Frontal cortex (tissue), 4 donors: ENCODE measurements at places on chromosomes 5 and 9.
A peak's percentile ranks its signal among the peaks of the same experiment; 100 is the strongest.

GRCh38 chr5:108380531-108381349, 1.2 kb downstream of the FBXL17 start:
- peak; percentile 34 for DNase-seq

GRCh38 chr9:14902561-14902960, 7.7 kb downstream of the FREM1 start:
- no peak for DNase-seq

- no peak for DNase-seq
Observed at GRCh38 chr5:83524345-83524744, 52.8 kb downstream of the VCAN start.

DNA sequence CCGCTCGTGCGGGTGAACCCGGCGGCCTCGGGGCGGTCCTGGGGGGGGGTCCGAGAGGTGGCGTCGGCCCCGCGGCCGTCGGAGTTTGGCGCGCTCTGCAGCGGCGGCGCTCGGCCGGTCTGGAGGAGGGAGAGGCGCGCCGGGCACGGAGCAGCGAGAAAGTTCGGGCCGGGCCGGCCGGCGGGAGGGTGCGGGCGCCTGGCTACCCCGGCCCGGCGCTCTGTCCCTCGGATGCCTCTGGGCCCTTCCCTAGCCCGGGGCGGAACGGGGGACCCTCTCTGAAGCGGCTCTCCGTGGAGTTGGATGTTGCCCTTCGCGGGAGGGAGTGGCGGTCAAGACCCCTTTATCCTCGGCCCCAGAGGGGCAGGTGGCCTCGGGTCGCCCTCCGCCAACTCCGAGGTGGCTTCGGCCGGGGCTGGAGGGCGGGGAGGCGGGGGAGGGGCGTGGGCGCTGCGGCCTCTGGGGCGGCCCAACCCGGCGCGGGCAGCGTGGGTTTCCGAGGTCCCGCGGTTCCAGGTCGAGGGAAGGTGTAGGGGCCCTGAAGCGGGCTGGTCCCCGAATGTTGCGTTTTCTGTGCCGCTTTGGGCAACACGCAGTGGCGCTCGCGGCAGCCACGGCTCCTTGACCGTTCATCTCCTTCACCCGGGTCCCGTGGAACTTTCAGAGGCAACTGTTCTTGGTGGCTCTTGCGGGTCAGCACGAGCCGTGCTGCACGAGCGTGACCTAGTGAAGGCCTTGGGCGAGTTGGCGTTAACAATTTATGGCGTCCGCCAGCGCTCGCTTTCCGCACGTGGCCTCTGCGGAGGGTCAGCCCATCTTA, 290.5 kb downstream of the DOCK8 start:
- peak; percentile 43 for DNase-seq

- no peak for DNase-seq
Observed at GRCh38 chr5:59091965-59092364, 509.1 kb downstream of the RAB3C start.

DNA sequence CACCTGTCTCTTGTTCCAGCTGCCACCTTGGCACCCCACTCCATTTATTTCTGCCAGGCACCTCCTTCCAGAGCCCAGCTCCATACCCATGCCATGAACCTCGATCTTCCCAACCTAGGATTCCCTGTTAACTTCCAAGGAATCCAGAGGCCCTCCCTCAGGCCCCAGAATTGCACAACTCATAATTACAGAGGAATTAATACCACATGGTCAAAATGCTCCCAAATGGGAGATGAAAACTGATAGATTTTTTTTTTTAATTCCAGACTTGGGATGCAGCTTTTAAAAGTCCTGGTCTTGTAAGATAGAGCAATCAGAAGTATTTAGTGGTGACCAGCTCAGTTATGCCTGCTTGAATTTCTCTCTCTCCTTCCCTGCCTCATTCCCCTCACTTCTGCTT, 96.2 kb upstream of the CCDC112 start:
- DNase-seq = no peak

- DNase-seq = no peak
Observed at GRCh38 chr9:109812818-109813281, 32.9 kb downstream of the PALM2AKAP2 start.

GRCh38 chr5:113044776-113045465, 68.3 kb downstream of the DCP2 start:
- no peak for DNase-seq

GRCh38 chr5:145499483-145499882, 335.7 kb downstream of the PRELID2 start:
- no peak for DNase-seq

DNA sequence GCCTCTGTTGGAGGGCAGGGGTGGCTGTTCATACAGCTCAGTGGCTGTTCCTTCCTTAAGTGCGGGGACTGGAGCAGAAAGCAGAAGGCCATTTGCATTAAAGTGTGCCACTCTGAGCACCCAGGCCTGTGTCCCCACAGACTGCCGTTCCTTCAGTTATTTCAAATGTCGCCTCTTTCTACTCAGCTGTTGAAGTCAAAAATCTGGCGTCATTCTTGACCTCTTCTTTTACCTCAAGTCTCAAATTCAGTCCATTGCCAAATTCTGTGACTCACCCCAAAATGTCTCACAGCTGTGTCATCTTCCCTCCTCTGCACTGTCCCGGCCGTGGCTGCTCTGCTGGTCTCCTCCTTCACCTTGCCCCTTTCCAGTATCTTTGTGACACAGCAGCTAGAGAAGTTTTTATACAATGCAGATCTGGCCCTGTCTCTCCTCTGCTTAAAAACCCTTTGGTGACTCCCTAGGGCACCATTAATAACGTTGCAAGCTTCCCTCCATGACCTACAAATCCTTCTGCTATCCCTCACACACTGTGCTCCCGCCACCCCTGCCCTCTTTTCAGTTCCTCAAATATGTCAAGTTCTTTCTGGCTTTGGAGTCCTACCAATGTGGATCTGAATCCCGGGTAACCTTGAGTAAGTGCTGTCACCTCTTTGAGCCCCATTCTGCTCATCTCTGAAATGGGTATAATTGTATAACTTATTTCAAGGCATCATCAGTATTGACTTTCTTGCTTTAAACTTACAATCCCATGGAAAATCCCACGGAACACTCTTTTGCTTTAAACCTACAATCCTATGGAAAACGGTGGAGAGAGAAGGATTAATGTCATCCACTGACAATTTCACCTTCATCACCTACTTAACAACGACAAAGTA, 98.3 kb upstream of the BOD1 start:
- no peak for DNase-seq

DNA sequence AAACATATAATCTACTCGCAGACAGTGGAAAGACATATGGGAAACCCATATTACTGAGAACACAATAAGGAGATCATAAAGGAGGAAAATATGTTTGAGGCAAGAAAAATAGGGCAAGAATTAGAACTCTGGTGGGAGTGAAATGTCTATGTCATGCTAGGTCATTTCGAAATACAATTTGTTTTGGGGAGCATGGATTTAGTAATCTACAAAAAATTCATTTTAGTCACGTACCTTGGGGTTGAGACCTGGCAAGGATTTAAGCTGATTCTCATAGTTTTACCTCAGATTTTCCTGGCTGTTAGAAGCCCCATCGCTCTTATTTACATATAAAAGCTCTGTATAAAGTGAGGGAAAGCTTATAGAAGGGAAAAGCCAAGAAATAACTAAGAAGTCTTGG, 11.5 kb upstream of the CSNK1G3 start:
- DNase-seq = no peak

DNA sequence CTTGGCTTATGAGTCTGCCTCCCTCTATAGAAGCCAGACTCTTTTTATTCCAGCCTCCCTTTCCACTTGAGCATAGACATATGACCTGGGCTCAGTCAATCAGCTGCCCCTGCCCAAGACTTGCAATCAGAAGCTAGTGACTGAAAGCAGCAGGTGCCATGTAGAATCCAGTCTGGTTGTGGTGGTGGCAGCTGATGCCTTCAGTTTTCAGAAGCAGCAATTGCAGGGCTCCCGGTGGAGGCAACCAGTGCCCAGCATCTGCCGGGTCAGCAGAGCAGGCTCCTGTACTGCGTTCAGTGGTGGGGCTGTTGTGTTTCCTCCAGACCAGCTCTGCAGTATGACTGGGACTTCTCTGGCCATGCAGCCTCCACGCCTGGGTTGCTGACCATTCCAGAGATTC, 53.9 kb upstream of the PALM2AKAP2 start:
- DNase-seq = no peak

DNA sequence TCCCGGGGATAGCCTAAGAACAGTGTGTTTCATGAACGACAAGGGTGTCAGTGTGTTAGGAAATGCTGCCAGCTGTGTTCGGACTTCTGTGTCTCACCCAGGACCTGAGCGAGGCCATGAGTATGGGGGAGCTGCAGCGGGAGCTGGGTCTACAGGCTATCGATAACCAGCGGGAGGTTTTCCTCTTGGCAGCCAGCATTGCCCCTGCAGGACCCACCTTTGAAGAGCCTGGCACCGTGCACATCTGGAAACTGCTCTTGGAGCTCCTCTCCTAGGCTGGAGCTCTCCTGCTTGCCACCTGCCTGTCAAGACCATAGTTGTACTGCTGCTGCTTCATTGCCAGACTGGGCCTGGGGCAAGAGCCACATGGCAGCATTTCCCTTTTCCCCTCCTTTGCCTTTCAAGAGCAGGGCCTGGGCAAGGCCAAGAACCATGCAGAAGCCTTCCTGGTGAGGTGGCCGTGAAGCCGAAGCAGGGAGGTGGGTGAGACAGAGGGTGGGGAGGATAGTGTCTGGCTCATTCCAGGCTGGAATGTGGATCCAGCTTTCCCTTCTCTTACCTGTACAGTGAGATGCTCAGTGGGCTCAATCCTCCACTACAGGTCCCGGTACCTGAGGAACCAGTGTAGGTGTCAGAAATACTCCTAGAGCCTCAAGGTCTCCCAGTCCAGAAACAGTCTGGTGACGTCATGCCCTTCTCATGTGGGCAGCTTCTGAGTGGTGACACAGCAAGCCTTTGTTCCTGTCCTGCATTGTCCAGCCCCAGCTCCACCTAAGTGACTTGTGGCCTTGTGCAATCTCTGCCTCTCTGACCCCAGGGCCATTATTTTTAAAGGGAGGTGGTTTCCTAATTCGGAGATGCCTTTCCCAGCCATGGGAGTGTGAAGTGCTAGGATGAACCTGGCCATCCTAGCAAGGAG, 6.6 kb downstream of the ARL10 start:
- no peak for DNase-seq

DNA sequence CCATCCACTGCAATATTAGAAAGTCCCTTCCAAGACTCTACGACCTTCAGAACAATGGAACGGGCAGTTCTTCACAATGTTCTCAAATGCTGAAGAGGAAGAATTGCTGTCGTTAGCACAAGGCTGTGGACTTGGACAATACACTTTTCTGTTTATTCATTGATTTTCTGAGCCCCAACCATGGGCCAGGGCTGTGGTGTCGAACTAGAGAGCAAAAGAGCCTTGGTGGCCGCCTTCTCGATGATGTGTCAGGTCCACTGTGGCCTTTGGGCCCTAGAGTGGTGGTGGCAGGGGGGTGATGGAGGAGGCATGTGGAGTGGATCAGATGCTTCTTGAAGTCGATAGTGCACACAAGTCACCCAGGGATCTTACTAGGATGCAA, 18.5 kb upstream of the KIF12 start:
- no peak for DNase-seq

DNA sequence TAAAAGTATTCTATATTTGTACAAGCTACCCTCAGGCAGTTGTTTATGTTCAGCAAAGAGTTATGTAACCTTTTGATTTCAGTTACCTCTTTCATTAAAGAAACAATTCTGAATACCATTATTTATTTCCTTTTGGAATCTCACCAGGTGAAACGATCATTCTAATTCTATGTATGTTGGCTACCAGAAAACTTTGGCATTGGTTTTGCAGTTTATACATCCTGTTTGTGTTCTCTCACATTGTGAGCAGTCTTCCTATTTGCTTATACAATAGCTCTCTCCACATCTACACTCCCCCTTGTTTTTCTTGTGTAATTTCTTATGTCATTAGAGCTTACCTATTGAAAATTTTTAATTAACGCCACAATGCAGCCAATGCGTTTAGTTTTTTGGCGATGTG, 276.0 kb upstream of the MPDZ start:
- no peak for DNase-seq

DNA sequence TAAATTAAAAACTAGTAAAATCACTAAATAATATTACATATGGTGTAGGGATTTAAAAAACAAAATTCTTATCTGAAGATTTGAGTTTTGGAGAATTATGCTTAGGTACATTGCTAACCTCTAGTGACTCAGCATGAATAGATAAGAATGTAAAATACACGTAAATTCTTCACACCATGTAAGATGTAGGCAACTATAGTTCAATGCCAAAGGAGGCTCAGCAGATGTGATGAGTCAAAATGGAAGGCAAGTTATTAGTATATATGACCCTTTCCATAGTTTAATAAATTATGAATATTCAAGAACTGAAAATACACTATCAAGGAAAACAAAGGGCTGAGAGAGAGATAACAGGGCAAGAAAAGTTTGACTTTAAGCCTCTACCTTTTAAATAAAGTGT, 79.0 kb downstream of the MRPS30 start:
- no peak for DNase-seq

GRCh38 chr5:108747774-108748400, at the start of gene FER:
Gene FER (plus strand): TSS chr5:108747897. CDS start chr5:108798183, 50,286 bp downstream.
- DNase-seq = no peak
